ENCODE measurements at places on chromosomes 5 and 9.

- no peak for DNase-seq
These were observed 85.1 kb upstream of the SPOCK1 start for GRCh38 chr5:137584262-137584661.

DNA sequence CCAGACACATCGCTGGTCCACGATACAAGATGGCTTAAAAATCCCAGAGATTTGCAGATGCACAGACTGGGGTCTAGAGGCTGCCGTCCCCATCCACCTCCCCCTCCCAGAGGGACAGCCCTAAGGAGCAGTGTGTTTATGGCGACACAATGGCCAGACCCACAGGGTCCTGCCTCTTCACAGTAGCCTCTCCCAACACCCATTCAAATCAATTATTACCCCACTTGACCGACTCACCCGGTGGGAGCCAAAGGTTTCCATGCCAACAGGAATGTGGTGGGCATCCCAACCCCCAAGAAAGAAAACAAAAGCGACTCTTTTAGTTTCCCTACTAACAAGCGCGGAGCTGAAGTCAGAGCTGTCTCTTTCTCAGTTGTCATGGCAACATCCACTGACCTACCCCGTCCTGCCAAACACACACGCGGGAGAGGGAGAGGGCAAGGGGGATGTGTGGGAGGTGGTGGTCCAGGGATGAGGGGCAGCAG lies 209.0 kb downstream of the TTLL11 start:
- DNase-seq: no peak

DNA sequence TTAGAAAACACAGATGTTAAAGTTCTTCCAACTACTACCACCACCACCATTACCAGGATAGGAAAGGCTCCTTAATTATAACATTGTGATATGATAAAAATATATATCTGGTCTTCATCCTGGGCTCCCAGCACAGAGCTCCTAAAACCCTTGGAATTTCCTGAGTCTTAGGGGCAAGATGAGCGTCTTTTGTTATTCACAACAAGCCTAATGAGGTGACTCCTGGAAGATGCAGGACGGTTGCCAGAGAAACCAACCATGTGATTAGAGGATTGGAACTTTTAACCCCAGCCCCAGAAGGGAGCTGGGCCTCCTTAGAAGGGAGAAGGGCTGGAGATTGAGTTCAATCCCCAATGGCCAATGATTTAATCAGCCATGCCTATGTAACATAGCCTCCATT lies 148.0 kb upstream of the ADRA1B start:
- DNase-seq: no peak

DNA sequence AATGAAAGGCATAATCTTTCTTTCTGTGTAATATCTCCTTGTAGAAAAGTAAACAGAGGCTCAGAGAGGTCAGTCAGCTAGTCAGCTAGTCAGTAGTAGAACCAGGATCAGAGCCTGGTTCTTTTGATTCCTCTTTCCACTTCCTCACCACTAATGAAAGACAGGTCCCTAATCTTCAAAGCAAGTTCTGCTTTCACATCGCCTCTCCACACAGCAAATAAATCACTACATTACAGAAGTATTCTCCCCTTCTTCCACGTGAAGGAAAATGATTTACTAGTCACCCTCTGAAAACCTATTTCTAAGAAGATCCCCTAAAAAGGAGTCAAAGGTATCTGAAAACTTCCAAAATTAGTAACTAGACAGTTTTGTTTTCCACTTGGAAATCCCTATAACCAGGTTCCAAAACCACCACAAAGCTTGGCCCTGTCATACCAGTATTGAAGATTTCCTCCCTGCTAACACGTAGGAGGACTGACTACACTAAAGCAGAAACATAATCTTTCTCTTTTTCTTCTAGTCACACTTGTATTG lies 140.5 kb upstream of the TARS1 start:
- no peak for DNase-seq

GRCh38 chr9:91221332-91221731 lies 140.4 kb downstream of the AUH start:
- DNase-seq: no peak

DNA sequence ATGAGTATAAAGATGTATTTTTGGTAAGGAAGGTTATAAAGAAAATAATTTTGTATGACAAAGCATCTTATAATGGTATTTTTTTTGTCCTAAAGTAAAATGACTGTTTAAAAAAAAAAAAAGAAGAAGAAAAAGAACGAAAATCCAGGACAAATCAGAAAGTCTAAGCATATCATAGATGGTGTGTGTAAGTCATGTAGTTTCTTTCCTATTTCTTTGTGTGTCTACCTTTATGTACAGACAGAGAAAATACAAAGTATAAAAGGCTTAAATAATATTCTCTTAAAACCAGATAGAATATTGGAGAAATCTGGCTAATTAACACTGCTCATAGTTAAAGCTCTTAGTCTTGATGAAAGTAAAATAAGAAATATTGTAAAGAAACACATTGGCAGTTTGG lies 7.7 kb downstream of the RIGI start:
- no peak for DNase-seq

DNA sequence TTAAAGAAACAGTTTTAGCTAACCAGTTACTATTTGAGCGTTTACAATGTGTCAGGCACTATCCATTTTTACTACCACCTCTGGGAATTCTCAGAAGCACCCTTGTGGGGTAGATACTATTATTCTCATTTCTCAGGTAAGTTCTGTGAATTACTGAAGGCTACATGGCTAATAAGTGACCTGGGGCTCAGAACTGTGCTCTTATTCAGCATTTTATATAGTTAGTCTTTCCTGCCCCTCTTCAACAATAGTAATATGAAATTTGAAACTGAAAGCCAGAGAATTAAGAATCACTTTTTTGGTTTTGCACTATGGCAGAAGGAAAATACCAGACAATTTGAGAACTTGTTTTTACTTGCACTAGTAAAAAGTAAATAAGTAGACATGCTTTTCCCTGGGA lies 11.8 kb downstream of the ELL2 start:
- no peak for DNase-seq

DNA sequence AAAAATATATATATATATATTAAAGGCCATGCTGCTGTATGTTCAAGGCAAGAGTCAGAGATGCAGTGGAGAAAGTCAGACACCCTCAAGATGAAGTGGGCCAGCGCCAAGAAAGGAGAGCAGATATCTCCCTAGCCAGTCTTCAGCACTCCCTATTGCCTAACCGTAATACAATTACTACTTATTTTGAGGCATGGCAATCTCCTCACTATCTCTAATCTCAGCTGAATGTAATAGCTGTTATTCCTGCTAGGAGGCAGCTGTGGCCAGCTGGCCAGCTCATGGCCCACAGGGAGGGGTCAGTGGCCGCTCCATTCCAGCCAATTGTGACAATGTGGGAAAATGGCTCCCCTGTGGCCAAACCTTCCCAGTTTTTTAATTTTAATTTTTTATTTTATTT lies 87.5 kb upstream of the FBXW11 start:
- DNase-seq: no peak

GRCh38 chr9:110997847-110998246 lies 40.4 kb downstream of the LPAR1 start:
- no peak for DNase-seq
